Activated CD8-positive, alpha-beta memory T cell treated with anti-CD3 and anti-CD28 coated beads for 24 hours (primary cell): ENCODE measurements at places on chromosomes 5 and 9.

DNA sequence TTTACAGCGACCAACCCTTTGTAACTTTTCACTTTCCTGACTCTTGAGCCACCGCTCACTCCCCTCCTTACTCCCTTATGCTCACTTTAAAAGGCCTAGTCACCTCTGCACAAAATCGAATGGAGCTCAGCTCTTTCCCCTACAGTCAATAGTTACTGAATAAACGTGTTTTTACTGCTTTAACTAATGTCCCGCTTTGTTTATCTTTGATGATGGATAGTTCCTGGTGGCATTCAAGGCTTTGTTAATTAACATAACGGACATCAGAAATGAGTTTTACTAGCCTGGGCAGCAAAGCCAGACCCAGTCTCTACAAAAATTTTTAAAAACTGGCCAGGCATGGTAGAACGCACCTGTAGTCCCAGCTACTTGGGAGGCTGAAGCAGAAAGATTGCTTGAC lies 5.0 kb downstream of the SERINC5 start:
- DNase-seq: no peak

- DNase-seq: no peak
Measured at GRCh38 chr9:17852108-17852507, 273.2 kb downstream of the SH3GL2 start.

- no peak for DNase-seq
Measured at GRCh38 chr9:137178201-137178938, 6.5 kb upstream of the TMEM210 start.

GRCh38 chr9:129889122-129889940 lies 54.1 kb downstream of the USP20 start:
- DNase-seq: peak; percentile 78

DNA sequence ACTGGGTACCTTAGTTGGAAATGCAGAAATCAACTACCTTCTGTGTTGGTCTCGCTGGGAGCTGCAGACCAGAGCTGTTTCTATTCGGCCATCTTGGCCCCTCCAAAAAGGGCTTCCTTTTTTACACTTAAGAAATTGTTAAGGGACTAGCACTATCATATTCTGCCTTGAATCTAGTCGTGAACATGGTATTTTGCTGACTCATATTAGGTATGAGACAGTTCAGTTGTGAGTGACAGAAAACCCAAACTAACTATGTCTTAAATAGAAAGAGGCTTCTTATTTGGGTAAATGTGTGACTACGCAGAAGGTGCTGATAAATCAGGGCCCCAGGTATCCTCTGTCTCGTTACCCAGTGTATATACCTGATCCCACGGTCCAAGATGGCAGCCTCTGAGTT lies 298.2 kb downstream of the EDIL3 start:
- no peak for DNase-seq

DNA sequence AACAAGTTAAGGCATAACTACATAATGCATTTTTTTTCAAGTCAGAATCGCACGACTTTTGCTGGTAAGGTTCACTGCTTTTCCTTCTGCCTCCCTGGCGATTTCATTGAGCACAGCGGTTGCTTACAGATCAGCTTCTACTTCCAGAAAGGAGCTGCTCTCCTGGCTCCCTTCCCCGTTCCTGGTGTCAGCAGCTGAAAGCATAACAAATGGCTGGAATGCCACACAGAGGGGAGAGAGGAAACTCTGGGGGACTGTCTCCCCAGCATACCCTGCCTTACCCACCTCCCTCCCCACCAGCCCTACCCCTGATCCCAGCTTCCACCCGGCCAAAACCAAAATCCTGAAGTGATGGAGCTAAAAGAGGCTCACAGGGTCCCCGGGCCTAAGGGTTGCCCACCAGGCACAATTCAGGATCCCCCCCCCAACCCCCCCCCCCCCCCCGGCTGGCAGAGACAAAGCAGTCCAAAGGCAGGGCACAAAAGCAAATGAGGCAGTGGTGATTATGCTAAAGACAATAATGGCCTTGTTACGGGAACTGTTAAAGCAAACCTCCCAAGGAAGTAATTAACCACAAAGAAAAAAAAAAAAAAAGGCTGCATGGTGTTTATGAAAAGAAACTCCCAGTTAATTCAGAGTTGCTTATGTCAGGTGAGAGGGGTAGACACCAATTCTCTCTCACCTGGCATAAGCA lies 126.1 kb upstream of the WWC1 start:
- DNase-seq: no peak

DNA sequence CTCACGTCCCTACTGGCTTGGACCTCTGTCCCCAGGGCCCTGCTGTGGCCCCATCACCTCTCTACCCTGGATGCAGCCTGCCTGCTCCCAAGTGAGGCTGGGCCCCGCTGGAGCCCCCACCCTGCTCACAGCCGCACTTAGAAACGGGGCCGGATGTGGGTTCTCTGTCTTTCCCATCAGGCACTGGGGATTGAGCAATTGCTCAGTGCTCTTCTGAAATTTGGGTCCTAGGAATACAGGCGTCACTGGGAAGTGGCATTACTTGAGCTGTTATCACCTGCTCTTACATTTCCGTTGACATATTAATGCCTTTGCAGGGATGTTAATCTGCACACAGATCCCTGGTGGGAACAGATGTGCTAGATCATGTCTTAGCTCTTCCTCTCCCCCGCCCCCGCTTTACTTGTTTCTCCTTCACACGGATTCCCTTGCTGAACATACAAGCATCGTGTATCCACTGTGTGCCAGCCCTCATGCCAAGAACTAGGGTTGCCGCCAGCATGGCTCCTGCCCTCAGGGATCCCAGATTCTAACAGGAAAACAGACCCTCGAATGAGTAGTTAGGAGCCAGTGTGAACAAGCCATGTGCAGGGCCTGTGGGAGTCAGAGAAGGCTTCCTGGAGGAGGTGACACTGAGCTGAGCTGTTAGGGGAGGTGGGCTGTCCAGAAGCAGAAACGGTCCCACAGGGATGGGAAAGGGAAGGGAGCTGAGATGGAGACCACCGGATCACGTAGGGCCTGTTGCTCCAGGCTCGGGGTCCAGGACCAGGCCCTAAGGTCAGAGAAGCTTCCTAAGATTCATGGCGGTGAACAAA lies 65.1 kb downstream of the NEK6 start:
- no peak for DNase-seq

DNA sequence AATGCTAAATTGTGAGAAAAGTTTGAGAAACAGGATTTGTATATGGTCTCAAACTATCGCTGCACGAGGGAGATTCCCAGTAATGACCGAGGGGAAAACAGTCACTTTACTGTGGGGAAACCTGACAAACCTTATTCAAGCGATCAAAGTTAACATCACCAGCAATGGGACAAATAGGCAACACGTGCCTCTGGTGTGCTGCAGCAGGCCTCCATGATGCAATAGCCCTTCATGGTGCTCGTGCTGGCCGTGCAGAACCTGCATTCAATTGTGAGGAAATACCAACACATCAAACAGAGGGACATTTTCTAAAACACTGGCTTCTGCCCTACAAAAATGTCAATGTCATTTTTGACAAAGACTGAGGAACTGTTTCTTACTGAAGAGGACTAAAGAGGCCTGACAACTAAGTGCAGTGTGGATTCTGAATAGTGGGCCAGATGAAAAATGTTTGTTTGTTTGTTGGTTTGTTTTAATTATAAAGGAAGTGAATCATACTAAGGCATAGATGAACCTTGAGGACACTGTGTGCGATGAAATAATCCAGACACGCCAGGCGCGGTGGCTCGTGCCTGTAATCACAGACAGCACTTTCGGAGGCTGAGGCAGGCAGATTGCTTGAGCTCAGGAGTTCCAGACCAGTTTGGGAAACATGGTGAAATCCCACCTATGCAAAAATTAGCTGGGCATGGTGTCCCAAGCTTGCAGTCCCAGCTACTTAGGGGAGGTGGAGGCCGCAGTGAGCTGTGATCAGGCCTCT lies 17.6 kb upstream of the MARCHF6 start:
- peak; percentile 40 for DNase-seq

DNA sequence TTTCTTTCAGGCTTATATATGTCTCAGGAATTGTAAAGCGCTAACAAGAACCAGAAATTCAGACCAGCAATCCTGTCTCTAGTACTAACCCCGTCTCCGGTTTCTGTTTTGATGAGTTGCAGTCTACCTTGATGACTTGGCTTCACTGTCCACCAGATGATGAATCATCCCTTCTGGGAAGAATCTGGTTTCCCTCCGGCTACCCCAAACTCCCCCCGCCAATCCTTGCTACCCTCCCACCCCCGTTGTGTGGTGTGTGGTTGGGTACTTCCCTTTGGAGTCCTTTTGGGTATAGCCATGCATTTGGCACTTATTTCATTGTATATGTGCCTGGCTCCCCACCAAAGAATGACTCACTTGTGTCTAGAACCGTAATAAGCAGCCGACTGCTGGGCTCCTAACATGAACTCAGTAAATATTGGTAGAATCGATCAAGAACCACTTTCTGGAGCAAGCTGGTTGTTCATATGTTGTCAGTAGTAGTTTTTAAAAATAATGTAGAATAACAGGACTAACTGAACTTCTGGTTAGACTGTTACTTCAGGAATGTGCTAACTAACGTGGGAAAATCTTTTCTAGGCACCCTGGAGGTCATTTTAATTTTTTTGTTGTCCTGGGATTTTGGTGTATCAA lies 8.3 kb upstream of the TGFBI start:
- DNase-seq: peak; percentile 54

DNA sequence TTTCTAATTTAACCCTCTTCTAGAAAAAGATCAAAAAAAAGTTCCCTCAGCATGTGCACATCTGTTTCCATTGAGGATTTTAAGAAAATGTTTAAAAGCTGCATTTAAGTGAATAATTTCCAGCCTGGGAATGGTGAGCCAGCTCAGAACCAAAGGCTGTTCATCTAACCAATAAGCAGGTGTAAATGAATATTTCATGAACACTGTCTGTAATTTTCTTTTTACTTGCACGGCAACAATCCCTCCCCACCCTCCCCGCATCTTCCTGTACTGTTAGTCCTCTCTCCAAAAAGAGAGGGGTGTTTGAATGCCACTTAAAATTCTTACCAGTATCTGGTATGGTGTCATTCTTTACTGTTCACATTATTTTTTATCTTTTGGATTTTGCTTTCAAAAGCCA lies 425.6 kb downstream of the PDE4D start:
- DNase-seq: no peak
